ENCODE measurements at places on chromosomes 5 and 9.

GRCh38 chr9:13642646-13643045 lies 363.2 kb upstream of the MPDZ start:
- DNase-seq: no peak

GRCh38 chr5:167271081-167271480 lies 1020.4 kb upstream of the WWC1 start:
- DNase-seq: no peak

DNA sequence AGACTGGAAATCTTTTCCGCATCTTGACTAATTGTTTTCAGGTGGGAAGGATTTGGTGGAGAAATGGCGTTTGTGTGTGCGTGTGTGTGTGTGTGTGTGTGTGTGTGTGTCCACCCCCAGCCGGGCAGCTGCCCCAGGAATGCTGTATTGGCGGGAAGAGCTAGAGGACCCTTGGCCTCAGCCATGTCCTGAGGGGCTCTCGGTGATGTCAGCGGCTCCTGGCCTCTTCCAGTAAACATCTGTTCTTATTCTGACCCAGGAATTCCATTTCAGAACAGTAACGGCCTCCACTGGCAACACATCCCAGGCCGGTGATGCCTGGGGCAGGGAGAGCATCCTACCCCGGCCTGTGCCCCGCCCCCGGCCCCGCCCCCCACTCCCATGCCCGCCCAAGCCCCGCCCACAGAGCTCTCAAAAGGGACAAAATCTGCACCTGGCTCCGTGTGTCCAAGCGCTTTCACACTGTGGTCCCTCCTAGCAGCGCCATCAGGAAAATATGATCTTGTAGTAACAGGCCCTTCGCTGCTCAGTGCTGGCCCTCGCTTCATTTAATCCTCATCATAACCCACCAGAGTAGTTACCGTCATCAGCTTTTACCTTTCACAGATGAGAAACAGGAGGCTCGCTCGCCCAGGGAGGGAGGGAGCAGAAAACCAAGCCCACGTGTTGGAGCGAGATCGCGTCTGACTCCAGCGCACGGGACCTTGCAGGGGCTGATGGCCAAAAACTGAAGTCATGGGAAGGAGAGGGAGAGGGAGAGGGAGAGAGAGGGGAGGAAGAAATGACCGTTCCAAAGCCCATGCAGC lies 18.9 kb downstream of the ADAMTS2 start:
- no peak for DNase-seq

GRCh38 chr9:131492070-131492469 lies 10.6 kb upstream of the POMT1 start:
- DNase-seq: no peak

DNA sequence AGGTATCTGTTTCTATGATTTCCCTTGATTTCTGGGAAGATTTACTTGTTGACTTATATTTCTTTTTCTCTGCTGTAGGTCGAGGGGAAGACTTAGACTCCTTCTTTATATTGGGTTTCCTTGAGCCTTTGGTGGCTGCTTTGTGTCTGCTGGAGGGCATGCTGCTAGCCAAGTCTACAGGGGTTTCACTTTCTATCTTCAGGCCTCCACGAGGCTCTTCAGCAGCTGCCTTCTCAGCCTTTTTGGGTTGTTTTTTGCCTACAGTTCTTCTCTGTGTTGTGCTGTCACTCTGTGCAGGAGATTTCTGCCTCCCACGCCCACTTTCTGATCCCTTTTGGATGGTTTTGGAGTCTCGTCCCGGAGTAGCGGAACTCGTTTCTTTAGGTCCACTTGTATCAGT lies 23.2 kb downstream of the LEAP2 start:
- DNase-seq: no peak
